Type B pancreatic cell (in vitro differentiated cells): ENCODE measurements at places on chromosomes 2 and 18.
A peak's percentile ranks its signal among the peaks of the same experiment; 100 is the strongest.

- DNase-seq = no peak
Measured at GRCh38 chr2:189298481-189298880, 118.9 kb upstream of the COL5A2 start.

- peak; percentile 66 for DNase-seq
Measured at GRCh38 chr2:232458661-232459418, 2.9 kb downstream of the ALPI start.

GRCh38 chr2:183665425-183665824, 541.2 kb downstream of the NUP35 start:
- DNase-seq = no peak

GRCh38 chr2:190574169-190574568, 39.6 kb upstream of the NEMP2 start:
- no peak for DNase-seq

GRCh38 chr18:55795101-55795669, 207.2 kb upstream of the TCF4 start:
- DNase-seq = no peak

DNA sequence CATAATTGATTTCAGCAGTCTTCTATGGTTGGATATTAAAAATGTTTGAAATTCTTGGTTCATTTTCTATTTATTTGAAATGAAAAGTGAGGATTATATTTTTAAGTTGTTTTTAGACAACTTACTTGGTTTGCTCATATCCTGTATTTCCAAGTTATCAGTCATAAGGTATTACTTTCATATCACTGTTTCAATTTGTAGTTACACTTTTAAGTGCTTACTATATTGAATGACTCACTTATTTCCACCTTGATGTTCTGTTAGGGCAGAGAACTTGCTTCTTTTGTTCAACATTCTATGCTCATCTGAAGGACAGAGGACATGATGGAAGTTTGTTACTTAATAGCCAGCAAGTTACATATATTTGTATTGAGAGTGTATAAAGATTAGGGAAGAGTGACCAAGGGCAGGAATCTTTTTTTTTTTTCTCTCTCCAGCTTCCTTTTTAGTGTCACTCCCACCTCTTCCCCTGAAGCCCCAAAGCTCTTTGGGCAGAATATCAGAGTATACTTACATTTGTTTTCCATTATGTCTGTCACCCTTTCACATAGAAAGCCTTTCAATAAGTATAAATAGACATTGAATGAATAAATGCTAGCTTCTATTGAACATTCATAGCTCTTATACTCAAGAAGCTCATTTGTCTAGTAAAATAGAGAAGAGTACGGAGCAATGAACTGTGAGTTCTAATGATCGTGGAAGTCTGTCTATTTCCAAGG, 28.1 kb downstream of the PIK3C3 start:
- DNase-seq = no peak

- peak; percentile 58 for DNase-seq
Measured at GRCh38 chr2:240511351-240512108, 46.3 kb downstream of the ANKMY1 start.

- no peak for DNase-seq
Measured at GRCh38 chr2:101305035-101305434, 3.5 kb downstream of the RNF149 start.

DNA sequence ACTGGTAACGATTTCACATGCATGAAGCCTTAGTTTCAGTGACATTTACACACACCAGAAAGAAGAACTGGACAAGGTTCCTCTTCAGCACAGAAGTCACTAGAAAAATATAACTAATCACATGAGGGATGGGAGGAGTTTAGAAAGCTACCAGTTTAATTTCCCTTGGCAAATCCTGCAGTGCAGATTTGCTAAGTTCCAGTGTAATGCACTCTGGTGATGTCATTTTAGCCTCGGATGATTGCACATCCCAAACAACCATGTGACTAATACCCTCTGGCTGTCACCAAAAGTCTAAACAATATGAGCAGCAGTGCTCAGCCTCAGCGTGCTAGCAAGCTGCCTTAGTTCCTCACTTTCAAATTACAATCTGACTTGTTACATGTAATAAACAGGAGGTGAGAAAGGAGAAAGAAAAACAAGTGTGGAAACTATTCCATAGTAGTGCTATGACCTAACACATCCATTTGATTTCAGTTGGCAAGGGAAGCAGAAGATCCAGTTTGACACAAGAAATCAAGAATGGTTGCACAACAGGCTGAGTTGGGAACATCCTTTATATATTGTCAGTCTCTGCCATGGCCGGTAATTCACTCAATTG, 35.3 kb upstream of the PPP1CB start:
- no peak for DNase-seq

GRCh38 chr2:58739033-58739432, 497.9 kb upstream of the FANCL start:
- no peak for DNase-seq

DNA sequence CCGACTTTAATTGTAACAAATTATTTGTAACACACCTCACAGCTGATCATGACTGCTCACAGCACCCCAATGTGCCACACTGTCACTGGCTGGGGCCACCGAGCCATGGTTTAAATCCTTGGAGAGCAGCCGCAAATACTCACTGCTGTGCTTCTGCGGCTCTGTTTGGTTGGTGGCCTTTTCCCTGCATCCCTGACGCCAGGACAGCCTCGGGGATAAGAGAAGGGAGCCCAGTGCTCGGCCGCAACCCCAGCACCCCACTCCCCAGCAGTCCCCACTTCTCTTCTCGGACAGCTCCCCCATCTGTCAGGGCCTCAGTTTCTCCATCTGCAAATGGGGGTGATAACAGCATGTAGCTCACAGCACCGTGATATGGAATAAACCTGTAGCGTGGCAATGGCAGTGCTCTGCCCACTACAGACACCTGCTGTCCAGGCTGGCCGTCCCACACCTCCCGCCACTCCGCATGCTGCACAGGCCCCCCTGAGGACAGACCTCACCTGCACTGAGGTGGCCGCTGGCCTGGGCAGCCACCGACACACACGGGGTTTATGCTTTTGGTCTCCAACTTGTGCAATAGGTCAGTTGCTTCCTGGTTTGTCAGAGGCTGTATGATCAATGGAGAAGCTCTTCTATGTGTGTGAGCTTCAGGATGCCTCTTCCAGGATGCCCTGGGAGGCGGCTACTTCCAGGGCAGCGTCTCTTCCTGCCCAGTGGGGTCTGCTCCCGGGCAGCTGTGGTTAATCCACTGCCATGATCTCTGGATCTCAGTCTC, 87.1 kb downstream of the NDUFA10 start:
- DNase-seq = peak; percentile 58

DNA sequence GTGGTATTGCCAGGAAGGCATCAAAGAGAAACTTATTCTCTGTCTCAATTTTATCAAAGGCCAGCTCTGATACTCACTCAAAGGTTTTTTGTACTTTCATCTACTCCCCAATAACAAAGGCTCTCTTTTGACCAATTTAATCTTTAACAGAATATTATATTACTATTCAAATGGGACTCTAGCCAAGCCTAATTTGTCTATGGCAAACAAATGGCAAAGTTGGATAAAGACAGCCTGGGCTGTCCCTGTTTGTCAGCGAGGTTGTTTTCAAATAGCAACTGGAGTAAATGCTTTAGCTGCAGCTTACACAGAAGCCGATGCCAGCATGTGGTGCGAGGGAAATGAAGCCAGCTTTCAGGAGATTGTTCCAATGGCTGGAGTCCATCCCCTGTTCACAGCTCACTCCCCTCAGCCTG, 80.1 kb upstream of the CTNNA2 start:
- no peak for DNase-seq

DNA sequence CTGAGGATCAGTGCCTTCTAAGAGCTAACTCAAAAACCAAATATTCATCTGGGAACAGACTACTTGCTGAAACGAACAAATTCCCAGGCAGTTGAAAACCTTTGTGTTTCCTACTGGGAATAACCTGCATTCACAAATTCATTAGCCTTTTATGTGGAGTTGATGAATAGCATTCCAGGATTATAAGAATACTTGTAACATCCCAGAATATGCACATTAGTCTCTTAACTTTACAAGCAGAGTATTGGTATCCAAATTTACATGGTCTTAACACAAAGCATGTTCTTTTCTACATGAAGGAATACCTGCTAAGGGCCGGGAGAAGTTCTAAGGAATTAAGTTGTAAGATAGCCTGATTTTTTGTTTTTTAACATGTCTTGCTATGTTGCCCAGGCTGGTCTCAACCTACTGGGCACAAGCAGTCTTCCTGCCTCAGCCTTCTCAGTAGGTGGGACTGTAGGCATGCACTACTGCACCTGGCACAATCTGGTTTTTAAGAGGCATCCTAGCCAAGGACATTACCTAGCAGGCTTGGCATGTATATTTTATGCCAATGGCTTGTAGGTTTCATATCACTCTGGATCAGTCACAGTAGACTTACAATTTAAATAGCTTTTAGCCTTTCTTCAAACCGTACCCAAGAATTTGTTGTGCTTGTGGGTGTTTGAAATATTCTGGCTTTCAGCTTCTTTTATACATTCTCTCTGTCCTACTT, 50.7 kb downstream of the MGAT5 start:
- no peak for DNase-seq

- DNase-seq = no peak
Measured at GRCh38 chr2:86443631-86444350, 2.6 kb downstream of the KDM3A start.

DNA sequence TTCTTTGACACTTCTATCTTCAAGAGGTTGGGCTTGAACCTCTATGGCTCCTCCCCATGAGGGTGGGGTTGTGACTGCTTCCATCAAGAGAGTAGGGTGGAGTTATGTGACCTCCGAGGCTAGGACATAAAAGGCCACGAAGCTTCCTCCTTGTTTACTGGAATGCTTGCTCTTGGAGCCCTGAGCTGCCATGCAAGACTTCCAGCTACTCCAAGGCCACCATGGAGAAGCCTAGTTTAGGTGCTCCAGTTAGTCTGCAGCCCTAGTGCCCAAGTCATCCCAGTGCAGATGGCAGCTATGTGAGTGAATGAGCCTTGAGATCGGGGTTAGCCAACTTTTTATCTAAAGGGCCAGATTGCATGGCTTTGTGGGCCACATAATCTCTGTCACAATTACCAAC, 2.4 kb upstream of the MERTK start:
- no peak for DNase-seq

GRCh38 chr2:233184669-233185068, 66.8 kb upstream of the ATG16L1 start:
- DNase-seq = no peak

GRCh38 chr2:171345971-171346722, 87.6 kb downstream of the METTL8 start:
- no peak for DNase-seq

- no peak for DNase-seq
Measured at GRCh38 chr2:12883906-12884305, 167.2 kb downstream of the TRIB2 start.

GRCh38 chr18:60975420-60975819, 357.8 kb upstream of the CDH20 start:
- no peak for DNase-seq

DNA sequence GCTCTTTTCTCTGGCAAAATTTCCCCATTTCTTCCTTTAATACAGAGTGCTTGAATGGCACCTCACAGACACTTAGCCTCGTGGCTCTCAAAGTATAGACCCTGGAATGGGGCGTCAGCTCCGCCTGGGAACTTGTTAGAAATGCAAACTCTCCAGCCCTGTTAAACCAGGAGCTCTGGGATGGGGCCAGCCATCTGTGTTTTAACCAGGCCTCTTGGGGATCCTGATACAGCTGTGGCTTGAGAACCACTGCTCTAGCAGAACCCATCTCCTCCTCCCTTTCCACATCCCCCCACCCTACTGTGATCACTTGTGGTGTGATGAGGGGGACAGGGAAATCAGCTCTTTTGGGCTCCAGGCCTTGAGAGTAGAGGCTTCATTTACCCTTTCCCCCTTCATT, 15.9 kb downstream of the LTBP1 start:
- no peak for DNase-seq

DNA sequence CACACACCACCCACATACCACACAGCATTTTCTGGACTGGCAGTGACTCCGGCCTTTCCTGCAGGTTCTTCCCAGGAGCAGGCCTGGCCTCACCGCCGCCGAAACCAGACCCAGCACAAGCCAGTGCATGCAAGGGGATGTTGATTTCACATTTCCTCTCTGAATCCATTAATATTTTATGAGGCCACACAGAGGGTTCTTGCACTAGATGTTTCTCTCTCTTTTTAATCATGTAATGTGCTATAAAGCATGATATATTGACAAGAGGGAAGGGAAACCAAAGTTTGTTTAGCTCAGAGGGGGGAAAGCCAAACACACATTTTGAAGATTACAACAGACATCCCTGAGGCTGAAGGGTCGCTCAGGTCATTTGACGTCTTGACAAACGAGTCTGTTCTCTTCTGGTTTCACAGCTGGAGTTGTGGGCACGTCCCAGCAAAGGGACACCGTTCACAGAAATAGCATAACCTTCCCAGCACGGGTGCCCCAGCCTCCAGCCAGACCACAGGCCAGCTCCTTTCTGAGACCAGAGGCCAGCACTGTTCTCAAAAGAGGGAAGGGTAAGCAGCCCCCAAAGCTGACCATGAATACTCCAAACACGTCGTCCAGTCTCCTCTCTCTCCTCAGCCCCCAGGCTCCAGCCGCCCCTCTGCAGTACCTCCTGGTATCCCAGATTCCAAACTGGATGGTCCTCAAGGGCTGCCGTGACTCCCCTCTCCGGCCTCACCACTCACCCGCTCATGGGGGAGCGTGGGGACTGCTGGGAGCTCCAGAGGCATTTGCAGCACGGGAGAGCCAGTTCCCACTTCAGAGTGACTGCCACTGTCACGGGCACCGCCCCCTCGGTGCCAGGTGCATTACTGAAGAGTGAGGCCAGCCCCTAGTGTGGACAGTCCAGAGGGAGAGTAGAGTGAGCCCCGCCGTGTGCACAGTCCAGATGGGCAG, 340.3 kb upstream of the SALL3 start:
- DNase-seq = no peak

DNA sequence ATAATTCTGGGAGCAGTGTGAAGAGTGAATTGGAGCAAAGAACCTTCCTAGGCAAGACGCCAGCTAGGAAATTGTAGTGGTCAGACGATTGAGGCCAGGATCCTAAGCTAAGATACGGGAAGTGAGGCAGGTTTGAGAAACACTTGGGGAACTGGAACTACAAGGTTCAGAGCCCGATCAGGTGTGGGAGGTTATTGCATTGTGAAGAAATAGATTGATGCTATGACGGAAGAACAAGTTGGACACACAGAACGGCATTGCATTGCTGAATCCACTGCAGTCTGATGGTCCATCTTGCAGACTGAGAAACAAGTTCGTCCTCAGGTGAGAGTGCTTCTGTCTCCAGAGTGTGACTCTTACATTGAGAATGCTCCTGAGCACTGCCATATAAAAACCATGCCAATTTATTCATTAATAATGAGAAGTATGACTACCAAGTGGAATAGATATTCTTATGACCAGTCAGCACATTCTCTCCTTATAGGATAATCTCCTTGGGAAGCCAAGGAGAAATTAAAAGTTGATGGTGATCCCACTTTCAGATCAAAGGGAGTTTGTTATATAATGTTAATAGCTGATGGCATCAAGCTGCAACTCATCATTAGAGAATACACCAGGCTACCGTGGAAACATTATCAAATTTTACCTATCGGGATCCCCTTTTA, 30.9 kb downstream of the ANTXR1 start:
- DNase-seq = no peak

DNA sequence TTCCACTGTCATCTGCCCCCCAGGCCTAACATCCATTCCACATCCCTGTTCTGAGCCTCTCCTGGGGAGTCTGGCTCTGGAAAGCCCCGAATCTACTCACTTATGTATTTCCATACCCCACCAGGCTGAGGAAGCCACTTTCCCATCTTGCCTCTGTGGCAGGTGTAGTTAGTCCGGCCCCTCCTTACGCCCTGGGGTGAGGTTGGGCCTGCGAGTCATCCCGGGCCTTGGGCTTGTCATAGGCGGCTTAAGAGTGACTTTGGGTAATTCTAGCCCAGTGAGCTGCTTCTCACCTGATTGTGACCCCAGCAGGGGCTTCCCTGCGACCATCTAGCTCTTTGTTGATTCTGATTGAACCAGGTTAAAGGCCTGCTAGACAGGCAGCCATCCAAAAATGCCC, 21.1 kb downstream of the PCARE start:
- DNase-seq = no peak
